ENCODE measurements at places on chromosomes 11 and 22.
A peak's percentile ranks its signal among the peaks of the same experiment; 100 is the strongest.

GRCh38 chr11:18958221-18958910 lies 19.2 kb upstream of the MRGPRX1 start:
- no peak for DNase-seq

DNA sequence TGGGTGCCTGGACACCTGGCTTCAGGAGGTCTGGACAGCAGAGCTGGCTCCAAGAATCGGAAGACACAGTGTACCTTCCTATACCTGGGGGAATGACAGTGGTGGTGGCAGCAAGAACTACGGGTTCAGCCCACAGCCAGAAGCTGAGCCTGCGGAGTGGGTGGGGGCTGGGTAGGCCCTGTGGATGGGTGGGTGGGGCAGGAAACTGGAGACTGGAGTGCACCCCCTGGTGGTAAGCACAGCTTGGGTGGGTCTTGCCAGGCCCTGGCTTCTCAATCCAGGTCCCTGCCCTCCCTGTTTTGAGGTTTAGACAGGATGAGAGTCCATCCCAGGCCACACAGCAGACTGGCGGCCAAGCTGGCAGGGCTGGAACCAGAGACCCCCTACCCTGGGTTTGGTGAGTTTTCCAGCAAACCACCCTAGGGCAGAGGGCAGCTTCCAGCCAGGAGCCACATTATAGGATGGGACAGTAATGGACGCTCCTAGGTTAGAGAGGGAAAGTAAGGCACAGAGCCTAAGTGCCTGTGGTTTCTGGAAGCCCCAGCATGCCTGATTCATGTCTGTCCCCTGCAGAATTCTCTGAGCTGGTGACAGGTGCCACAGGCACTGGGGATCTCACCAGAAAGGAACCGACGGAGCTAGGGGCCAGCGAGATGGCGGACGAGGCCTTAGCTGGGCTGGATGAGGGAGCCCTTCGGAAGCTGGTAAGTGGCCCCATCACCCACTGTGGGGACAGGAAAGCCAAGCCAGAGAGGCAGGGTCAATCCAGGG lies 1.7 kb downstream of the SMTN start:
- DNase-seq, result peak; percentile 23

GRCh38 chr11:2302896-2303626 lies 1.2 kb downstream of the TSPAN32 start:
- no peak for DNase-seq

- peak; percentile 68 for DNase-seq
Measured at GRCh38 chr11:416757-417621, 2.2 kb upstream of the SIGIRR start.

GRCh38 chr11:116101902-116102301 lies 597.7 kb upstream of the CADM1 start:
- DNase-seq, result no peak

DNA sequence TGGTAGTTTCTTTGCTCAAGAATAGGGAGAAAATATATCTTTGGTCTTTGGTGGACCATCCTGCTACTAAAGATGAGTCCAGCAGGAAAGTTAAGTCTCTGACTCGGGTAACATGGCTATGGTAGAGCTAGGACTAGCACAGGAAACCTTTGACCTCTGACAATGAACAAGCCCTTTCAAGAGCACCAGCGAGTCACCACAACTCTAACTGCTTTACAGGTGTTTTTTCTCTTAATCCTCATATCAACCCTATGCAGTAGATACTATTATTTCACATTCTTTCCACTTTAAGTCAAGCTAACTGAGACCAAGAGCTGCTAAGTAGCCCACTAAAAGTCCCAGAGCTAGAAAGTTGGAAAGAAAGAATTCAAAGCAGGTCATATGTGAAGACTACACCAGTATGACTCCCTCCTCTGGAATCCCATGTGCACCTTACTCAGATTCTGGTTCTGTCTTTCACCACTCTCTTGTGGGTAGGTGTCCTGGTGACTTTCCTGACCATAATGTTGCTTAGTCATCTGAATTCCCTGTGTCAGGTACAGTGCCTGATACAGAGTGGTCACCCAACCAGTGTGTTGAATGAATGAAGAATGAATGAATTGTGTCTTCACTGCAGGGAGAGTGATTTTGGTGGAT lies 53.8 kb upstream of the ME3 start:
- no peak for DNase-seq

GRCh38 chr11:119504371-119504770 lies 81.4 kb upstream of the THY1 start:
- DNase-seq, result no peak

GRCh38 chr11:109791337-109791736 lies 301.9 kb upstream of the ZC3H12C start:
- DNase-seq, result no peak

- no peak for DNase-seq
Measured at GRCh38 chr11:43289368-43289767, 22.4 kb upstream of the API5 start.

DNA sequence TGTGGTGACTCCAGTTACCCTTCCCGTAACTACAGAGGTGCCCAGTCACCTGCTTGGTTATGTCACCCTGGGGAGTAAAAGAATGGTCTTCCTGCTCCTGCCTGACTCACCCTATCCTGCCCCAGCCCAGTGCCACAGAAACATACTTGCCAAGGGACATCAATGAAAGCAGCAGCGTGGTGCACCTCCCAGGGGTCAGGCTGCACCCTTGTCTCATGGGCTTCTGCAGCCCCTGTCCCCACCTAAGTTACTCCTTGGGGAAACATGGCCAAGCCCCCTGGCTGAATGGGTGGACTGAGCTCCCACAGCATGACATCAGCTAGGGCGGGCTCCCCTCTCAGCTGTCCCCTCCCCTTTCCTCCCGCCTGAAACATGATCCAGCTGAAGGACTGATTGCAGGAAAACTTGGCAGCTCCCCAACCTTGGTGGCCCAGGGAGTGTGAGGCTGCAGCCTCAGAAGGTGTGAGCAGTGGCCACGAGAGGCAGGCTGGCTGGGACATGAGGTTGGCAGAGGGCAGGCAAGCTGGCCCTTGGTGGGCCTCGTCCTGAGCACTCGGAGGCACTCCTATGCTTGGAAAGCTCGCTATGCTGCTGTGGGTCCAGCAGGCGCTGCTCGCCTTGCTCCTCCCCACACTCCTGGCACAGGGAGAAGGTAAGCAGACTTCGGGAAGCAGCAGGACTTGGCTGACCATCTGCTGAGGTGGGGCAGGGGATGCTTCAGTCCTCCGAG lies at the start of gene HTR3A:
Gene HTR3A, plus strand, starts transcription at position 368 of the 730 bp plus-strand sequence. Its CDS starts 218 bp downstream, at position 586.
- peak; percentile 89 for DNase-seq

- DNase-seq, result peak; percentile 54
Measured at GRCh38 chr11:62241095-62241494, 944 bp upstream of the SCGB1D2 start.

GRCh38 chr11:83662494-83662893 lies 376.3 kb upstream of the CCDC90B start:
- DNase-seq, result no peak

- no peak for DNase-seq
Measured at GRCh38 chr22:36347094-36347493, 40.7 kb downstream of the MYH9 start.

- DNase-seq, result no peak
Measured at GRCh38 chr11:116715383-116715782, 57.4 kb downstream of the BUD13 start.

DNA sequence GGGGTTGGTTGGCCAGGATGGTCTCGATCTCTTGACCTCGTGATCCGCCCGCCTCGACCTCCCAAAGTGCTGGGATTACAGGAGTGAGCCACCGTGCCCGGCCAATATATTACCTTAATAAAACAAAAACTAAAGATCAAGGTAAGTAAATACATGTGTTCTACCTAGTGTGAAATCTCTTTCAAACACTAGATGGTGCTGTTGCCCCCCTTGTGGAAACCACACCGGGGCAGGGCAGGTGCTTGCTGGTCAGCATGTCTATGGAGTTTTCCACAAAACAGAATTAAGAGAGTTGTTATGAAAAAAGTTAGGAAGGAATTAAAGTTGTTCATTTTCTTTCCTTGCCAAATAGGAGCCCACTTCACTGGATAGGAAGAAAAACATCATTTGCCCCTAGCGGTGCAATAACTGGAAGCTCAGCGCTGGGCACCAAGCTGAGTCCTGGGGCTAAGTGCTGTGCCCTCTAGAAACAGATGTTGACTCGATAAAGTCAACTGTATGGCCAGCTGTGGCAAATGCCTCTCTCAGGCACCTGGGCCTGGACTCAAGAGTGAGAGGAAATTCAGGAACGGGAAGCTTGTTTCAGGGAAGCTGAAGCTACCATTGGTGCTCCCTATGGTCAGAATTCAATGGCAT lies 6.3 kb upstream of the KCNJ5 start:
- peak; percentile 75 for DNase-seq

DNA sequence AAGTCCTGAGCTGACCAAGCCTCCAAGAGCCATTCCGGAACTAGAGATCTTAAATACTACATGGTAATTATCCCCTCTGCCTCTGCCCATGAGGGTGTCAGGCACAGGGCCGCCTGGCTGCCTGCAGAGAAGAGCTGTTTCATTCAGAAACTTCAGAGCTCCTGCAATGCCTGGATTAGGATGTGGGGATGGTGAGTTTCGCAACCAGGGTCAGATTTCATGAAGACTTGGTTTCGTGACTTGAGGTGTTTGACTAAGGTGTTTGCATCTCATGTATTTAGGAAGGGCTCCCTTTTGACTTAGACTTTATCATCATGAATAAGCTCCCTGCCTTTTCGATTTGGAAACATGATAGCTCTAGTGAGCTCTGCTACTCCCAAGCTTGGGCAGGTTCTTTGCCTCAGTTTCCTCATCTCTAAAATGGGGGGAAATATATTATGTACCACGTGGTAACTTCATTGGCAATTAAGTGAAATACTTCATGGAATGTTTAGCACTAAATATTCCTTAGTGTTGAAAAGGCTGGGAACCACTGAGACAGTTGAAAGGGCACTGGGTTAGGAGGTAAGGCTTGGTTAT lies 9.1 kb downstream of the TIMP3 start:
- DNase-seq, result no peak

DNA sequence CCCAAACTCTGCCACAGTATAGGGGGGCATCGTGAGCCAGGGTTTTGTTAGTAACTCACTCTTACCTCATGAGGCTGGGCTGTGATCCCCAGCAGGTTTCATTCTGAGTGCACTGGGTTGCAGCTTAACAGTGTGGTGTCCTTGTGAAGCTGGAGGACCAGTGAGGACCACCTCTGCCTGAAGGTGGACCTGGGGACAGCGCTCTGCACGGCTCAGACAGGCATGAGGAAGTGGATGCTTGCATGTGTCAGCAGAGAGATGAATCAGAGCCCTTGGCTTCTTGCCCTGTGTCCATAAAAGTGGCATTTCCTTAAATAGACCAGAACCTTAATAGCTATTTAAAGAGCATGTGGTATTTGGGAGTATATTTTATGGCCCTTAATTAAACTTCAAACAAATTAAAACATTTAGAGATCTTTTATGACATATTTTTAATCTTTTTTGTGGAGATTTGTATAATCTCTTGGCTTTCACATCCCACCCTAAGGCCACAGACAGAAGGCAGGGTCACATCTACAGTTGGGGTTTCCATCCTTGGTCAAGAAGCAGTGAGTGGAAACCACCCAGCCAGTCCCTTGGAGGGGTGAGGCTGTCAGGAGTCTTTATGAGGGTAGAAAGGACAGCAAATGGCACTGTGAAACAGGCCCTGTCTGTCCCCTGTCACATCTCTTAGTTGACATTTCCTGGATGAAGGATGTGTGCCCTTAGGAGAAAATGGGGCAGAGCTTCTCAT lies 24.8 kb upstream of the ADORA2A start:
- DNase-seq, result no peak

DNA sequence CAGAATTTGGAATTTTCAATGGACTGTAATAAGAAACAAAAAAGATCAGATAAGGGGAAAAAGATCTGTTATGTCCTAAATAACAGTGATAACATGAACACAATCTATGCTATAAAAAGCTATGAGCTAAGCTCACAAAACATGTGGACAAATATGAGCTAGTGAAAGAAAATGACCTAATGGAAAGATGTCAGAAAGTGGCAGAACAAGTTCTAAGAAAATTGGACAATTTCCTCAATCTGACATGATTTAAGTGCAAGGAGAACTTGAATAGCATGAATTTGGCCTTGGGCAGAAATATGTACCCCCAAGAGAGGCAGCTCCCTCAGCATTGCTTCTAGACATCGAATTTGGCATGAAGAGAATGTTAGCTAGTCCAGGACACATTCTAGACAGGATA lies 212.0 kb upstream of the PGR start:
- DNase-seq, result no peak

DNA sequence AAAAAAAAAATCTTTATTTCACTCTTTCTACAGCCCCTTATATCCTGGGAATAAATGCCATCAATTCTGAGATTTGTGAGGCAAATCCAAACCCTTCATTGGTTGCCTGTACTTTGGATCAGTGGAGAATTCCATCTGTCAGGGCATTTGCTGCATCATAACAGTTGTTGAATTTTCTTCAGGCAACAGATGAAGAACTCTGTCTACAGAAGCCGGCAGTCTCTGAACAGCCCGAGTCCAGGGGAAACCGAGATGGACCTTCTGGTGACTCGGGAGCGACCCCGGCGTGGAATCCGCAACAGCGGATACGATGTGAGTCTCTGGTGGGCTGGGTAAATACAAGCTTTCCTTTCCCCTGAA lies 82.3 kb downstream of the C11orf91 start:
- no peak for DNase-seq

All from NCI-H345 (cell line).